ENCODE measurements at places on chromosomes 12 and 14. TPM values are rescaled to one million over a fixed set of nuclear protein-coding genes. Genes with fewer than 3 reads are reported as not detected.
A peak's percentile ranks its signal among the peaks of the same experiment; 100 is the strongest.

GRCh38 chr14:66476964-66477363, 9.2 kb upstream of the CCDC196 start:
- DNase-seq, result no peak

GRCh38 chr12:7439579-7440505, 4.1 kb downstream of the CD163L1 start:
- peak; percentile 81 for DNase-seq

GRCh38 chr14:22557846-22558220, 31.2 kb downstream of the DAD1 start:
- no peak for DNase-seq

DNA sequence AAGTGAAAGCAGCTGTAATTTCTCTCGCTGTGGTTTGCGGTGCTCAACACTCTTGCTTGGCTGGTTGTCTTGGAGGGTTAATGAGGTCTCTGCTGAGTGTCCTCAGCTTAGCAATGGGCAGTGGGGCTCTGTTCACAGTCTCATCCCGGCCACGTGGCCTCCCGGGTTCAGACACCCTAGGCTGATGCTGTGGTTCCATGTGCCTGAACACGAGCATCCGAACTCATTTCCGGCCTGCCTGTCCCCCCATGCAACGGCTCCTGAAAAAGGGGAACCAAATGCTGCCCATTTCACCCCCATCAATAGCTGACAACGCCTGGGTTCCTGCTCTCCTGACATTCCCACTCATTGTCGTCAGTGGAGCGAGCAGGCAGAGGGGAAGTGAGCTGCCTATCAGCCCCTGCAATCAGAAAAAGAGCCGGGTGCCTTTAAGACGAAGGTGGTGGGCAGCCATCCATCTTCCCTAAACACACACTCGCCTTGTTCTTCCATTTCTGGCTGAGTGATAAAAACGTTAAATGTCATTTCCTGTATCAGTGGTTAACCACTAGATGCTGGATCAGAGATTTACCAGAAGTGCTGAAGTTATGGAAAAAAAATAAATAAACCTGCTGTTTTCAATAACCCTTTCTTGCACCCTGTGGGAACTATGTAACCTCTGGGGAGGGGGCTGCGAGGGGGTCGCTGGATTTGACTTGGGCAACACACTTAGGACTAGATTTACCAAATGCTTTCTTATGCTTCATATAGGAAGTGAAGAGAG, 60.3 kb upstream of the BCL2L14 start:
- DNase-seq, result peak; percentile 83

- no peak for DNase-seq
These were observed 349 bp downstream of the CDC42BPB start for GRCh38 chr14:103057028-103057371.

GRCh38 chr12:121789800-121790728, 3.4 kb downstream of the RHOF start:
- peak; percentile 93 for DNase-seq

GRCh38 chr14:89621009-89621421, 204.0 kb upstream of the FOXN3 start:
- DNase-seq, result no peak

DNA sequence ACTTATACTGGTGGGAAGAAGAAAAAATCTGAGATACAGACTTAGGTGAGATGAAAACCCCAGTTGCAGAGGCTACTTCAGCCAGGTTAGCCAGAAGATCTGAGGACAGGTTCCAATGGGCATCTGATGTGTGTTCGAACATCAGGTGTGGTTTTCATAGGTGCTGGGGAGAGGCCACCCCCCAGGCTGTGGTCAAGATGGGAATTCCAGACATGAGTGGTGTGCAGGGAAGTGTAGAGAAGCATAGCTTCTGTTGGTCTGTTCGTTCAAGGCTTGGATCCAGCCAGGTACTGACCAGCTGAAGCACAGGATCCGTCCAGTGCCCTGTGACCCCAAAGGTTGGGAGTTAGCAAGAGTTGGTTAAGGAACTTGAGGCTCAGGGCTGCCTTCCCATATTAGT, 85.5 kb downstream of the SSPN start:
- DNase-seq, result no peak

- DNase-seq, result no peak
These were observed 95.9 kb downstream of the SETD3 start for GRCh38 chr14:99384450-99385417.

DNA sequence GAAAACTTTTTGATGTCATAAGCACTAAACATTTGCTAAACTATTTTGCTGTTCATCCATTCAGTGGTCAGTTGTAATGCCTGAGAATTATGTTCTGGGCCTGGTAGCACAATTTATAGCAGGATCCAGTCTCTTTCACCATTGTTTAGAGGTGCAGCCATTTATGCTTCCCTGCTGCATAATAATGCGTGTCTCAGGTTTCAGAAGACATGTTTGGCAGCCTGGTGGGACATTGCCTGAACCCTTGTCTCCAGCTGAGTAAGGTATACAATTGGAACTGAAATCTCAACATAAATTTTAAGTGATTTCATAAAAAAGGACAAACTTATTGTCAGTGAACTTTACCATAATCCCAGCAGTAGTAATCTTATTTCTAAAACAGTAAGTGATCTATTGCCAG, 94.8 kb downstream of the POLR3B start:
- DNase-seq, result no peak

DNA sequence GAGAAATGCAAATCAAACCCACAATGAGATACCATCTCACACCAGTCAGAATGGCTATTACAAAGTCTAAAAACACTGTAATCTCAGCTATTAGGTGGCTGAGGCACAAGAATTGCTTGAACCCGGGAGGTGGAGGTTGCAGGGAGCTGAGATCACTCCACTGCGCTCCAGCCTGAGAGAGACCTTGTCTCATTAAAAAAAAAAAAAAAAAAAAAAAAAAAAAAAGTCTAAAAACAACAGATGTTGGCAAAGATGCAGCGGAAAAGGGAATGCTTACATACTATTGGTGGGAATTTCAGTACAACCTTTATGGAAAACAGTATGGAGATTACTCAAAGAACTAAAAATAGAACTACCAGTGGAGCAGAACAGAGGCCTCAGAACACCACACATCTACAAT, 19.0 kb upstream of the ATF7 start:
- DNase-seq, result no peak

DNA sequence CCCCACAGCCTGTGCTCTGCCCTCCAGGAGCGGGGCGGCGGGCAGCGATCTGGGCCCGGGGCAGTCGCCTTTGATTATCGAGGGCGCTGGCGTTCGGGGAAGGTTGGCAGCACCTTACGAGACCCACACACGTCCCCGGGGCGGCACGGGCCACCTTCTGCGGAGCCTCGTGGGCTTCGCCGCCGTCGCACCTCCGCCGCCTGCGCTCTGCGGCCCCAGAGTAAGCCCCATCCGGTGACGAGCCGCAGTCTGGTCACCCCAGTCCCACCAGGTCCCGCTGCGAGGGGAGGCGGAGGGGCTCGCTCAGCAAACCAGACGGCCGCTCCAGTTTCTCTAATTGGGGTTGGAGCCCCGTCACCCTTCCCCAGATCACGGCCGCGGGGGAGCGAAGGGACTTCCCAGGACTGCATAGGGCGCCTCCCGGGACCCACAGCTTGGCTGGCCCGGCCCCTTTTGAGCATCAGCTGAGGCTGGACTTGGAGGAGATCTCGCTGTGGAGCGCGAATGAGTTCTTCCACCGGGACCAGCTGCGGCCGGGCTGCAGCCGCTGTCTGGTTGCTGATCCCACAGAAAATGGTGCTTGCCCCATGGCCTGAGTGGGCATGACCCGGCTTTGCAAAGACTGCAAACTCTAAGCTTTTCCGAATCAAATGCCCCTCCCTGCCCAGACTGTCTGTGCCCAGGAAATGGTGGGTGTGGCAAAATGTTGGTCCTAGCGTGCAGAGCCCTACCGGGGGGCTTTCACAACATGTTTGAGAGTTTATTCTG, 560 bp downstream of the LGALS3 start:
- peak; percentile 79 for DNase-seq

DNA sequence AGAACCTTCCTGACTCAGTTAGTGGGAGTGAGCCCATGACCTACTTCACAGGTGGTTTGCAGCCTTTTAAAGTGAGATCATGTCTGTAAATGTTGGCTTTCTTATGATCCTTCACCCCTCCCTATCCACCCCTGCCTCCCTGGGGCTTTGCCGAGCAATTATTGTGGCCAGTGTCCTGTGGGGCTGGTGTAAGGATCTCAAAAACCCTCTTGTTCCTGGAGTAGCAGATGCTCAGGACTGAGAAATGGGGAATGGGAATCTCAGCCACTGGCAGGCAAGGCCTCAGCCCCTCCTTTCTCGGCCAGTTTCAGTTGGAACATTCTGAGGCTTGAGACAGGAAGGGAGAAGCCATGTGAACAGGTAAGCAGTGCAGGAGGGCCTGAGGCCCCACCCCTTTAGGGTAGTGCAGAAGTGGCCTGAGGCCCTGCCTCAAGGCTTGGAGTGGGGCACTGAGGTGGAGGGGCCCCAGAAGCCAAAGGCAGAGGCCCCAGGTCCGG, 53.8 kb downstream of the PLEKHG3 start:
- no peak for DNase-seq

DNA sequence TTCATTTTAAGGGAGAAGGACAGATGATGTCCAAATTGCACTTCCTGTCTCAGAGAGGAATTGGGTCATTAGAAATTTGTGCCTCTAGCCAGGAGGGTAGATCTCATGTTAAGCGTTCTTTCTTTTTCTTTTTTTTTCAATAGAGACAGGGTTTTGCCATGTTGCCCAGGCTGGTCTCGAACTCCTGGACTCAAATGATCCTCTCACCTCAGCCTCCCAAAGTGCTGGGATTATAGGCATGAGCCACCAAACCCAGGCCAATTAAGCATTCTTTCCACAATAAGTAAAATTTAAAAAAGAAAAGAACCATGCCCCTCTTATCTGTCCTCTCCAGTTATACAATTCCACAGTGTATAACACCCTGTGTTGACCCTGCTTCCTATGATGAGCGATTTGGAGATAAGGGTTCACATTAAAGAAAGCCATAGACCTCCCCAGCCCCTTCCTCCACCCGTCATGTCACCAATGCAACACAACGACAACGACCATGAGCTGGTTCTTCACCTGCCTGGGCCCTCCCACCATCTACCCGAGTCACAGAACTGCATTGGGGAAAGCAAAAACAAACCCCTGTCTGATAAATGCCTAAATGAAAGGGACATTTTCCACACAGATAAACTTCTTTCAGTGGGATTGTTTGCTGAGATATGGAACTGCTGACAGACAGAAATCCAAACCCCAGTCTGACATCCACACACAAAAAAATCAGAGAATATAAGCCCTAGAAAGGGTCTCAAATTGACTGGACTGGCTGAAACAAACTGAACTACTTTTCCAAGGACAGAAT, 37.3 kb downstream of the SSH1 start:
- no peak for DNase-seq

DNA sequence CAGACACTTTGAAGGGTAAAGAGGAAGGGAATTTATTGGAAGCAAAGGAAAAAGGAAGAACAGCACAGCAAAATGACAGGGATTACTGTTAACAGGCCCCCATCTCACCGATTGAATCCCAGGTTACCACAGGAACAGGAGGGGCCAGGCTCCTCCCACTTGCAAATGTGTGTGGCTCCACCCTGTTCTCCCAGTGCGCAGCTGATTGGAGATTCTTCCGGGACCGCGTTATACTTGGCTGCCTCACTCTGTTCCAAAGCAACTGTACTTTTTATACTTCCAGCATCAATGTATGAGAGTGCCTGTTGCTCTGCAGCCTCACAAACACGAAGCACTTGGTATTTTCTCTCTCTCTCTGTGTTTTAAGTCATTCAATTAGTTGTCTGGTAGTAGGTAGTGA, 273.6 kb upstream of the MDGA2 start:
- DNase-seq, result no peak

DNA sequence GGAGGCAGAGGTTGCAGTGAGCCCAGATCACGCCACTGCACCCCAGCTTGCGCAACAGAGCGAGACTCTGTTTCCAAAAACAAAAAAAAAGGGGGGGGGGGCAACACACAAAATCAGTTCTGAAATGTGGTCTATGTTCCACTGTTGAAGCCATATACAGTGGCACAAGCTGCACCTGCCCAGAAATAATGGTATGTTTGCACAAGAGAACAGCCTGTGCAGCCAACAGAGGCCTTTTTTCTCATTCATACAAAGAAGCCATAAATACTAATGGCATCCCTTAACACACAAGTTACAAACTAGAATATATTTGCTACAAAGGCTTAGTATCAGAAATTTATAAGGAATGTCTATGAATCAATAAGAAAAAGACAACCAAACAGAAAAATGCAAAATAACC, 37.1 kb downstream of the ITPR2 start:
- no peak for DNase-seq

- no peak for DNase-seq
These were observed 40.1 kb downstream of the VDR start for GRCh38 chr12:47864646-47865235.

DNA sequence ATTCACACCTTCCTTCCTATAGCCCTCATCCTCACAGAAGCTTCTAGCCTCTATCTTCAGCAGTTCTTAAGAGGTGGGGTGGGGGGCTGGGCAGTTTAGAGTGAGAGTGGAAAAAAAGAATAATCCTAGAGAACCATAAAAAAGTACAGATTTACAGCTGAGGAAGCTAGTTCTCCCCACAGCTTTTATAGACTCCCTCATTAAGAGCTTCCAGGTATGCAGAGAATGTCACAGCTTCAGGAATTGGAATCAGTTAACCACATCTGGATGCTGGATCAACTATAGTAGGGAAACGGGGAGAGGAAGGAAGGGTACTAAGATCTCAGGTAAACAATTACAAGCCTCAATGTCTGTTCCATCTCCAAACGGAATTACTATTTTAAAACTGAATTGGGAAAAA, 12.3 kb downstream of the GDF11 start:
- no peak for DNase-seq

DNA sequence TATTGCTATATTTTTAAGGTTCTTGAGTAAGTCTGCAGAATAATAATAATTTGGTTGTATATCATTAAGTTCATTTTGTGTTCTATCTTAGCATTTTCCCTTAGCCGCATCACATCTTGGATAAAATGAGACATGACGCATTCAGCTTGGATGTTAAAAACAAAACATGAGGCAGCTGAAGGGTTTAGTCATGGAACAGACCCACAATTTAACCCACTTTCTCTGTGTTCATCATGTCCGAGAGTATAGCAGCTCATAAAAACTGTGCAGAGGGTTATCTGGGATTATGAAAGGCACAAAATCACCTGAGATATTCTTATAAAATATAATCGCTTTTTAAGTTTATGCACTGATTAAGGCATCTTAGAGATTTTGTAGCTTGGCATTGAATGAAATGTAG, 219.3 kb downstream of the TRHDE start:
- DNase-seq, result no peak

DNA sequence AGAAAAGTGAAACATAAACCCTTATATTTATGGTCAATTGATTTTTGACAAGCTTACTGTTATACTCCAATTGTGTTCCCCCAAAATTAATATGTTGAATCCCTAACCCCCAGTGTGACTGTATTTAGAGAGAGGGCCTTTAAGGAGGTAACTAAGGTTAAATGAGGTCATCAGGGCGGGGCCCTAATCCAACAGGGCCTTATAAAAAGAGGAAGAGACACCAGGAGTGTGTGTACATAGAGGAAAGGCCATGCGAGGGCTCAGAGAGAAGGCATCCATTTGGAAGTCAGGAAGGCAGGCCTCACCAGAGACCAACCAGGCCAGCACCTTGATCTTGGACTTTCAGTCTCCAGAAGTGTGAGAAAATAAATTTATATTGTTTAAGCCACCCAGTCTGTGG, 6.5 kb upstream of the VTI1B start:
- DNase-seq, result no peak

- no peak for DNase-seq
These were observed 53.4 kb downstream of the SRGAP1 start for GRCh38 chr12:63897931-63898330.

SLC6A12 gene
- total RNA-seq, result 2.7 TPM

CDH24 gene
- total RNA-seq, result 2.6 TPM

ASCL1 gene
- not detected for total RNA-seq

NEUROD4 gene
- not detected for total RNA-seq

OR11H12 gene
- not detected for total RNA-seq

KLRB1 gene
- total RNA-seq, result 0.38 TPM

TRIP11 gene
- total RNA-seq, result 68.0 TPM

TMEM132D gene
- not detected for total RNA-seq

Measured in cardiac septum (tissue), 1 donor.